ENCODE measurements at places on chromosomes 3 and 15.

GRCh38 chr3:55189359-55189801 lies 261.5 kb upstream of the LRTM1 start:
- no peak for DNase-seq

GRCh38 chr3:145696011-145696410 lies 465.0 kb downstream of the PLOD2 start:
- DNase-seq = no peak

DNA sequence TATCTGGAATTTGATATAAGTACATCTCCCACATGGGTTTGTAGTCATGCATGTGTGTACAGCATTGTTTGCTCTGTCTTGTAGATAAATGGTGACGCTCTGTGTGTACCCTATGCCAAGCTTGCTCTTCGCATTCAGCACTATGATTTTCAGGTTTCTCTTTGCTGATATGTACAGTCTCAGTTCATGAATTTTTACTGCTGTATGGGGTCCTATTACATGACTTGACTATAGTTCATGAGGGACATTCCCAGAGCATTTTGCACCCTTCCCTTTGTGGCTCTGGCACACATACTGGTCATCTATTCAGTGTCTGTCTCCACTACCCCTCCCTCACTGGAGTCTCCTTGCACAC lies 132.7 kb downstream of the EEFSEC start:
- DNase-seq = no peak

DNA sequence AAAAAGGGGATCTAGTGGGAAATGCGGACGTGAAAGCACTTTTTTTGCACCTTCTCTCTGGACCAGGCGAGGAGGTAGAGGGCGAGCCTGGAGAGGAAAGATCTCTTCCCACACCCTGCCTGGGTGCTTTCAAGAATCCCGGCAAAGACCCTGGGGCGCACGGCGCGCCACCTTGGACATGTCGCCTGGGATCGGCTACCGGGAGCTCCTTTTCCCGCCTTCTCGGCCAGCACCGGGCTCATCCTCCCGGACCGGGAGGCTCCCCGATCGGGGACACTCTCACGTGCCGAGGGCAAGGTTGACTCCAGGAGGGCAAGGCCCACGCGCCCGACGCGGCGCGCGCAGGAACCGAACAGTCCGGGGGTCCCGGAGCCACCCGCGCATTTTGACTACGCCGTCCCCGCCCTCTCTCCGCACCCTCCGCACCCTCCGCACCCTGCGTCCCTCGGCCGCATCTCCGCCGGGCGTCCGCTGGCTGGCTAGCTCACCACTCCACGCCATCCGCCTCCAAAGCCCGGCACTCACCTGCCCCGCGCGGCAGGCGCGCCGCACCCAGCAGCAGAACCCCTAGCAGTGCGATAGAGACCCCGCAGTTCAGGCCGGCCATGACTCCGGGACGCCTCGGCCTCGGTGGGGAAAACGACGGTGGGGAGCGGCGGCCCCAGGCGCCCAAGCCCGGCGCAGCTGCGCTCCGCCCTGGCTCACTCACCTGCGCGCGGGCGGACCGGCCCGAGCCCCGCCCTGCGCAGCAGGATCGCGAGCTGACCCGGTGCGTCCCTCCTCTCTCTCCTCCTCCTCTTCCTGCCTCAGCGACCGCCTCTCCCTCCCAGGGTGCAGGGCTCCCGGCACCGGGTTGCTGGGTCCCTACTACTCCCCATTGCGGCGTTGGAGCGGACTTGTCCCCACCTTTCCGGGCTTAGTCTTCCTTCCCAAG lies at the start of gene CDCP1:
Gene CDCP1, minus strand, starts transcription at position 698 of the 934 bp plus-strand sequence. Its CDS starts 91 bp downstream, at position 607.
- no peak for DNase-seq

DNA sequence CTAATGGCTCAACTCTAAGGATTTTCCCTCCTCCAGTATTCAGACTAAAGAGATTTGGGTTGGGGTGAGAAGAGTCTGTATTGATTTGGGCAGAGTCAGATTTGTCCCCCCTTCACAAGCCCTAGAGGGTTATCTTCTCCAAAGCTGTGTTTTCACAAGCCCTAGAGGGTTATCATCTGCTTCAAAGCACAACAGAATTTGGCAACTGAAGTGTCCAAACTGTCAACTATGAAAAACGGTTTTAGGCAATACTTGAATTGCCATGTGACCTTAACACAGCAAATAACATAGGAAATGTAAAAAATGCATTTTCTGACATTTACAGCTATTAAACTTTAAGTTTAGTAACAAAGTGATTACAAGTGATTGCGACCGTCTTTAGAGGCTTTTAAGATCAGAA lies 119.9 kb downstream of the IMPG2 start:
- no peak for DNase-seq
